ENCODE measurements at places on chromosomes 3 and 15.

GRCh38 chr15:68541743-68542142 lies 37.0 kb upstream of the CORO2B start:
- no peak for DNase-seq

GRCh38 chr3:45387636-45388348 lies 584 bp upstream of the LARS2 start:
- no peak for DNase-seq

GRCh38 chr3:32551087-32551486 lies 19.6 kb downstream of the DYNC1LI1 start:
- no peak for DNase-seq

- DNase-seq = no peak
Observed at GRCh38 chr3:567488-568185, 371.1 kb downstream of the CHL1 start.

- DNase-seq = peak; percentile 75
Observed at GRCh38 chr15:85582131-85583079, 202.0 kb downstream of the AKAP13 start.

GRCh38 chr15:46416544-46416943 lies 781.7 kb downstream of the SQOR start:
- DNase-seq = no peak

- DNase-seq = peak; percentile 54
Observed at GRCh38 chr15:74901612-74902063, 5.0 kb downstream of the FAM219B start.

GRCh38 chr3:38561746-38562466 lies 65.8 kb downstream of the EXOG start:
- DNase-seq = no peak

GRCh38 chr3:67245545-67245944 lies 247.4 kb downstream of the KBTBD8 start:
- no peak for DNase-seq

GRCh38 chr15:37814847-37815515 lies 119.5 kb upstream of the TMCO5A start:
- DNase-seq = no peak

DNA sequence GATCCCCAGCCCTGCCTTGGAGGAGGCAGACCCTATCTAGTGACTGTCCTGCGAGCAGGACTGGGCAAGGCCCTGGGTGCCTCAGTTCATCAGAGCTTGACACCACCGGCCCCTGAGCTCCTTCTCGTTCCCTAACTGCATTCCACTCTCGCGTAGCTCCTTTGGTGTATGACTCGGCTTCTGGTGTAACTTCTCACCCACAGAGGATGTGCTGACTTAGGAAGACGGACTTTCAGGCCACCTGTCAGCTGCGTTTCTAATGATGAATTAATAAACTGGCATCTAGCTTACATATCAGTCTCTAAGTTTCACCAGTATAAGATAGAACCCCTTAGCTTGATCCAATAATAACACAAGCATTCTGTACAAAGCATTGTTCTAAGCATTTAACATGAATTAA lies 17.5 kb downstream of the ABCF3 start:
- no peak for DNase-seq

DNA sequence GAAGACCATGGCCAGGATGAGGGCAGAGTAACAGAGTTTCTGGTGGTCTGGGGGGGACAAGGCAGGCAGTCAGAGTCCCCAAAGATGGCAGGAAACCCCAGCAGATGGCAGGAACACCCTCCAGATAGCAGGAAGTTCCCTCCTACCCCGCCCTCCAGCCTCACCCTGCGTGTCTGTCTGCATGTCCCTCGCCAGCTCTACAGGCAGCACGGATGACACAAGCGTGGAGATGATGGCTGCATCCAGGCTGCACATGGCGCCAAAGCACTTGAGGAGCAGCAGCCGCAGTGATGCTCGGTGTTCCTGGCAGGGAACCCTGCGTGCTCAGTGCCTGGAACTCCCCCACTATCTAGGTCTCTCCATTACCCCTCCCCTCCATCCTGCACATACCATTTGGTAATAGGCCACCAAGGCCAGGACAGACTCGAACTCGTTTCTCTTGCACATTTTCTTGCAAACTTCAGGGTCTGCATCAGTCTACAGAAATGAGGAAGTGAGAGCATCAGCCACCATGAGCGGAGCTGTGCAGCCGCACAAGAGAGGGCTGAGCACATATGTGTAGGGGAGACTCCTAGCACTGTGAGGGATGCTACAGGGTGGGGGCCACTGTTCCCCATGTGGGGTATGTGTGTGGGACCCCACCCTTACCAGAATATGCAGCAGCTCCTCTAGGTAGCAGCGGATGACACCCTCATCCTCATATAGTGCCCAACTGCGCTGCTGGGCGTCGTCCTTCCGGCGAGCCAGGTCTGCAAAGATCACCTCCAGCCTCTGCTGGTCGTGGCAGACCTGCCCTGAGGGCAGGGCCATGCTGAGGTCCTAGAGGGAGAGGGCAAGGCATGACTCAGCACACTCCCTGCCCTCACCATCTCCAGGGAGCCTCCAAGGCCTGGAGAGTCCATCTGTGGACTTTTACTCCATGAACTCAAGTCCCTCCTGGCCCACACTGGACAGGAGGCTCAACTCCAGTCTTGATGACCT lies 6.0 kb downstream of the NCKIPSD start:
- no peak for DNase-seq

- no peak for DNase-seq
Observed at GRCh38 chr3:70565861-70566260, 253.4 kb upstream of the MDFIC2 start.

- DNase-seq = peak; percentile 71
Observed at GRCh38 chr3:66472313-66473134, 28.3 kb downstream of the LRIG1 start.

GRCh38 chr15:95059346-95059905 lies 828.1 kb downstream of the MCTP2 start:
- DNase-seq = no peak

GRCh38 chr3:142224482-142225072 lies 808 bp downstream of the GK5 start:
- no peak for DNase-seq

DNA sequence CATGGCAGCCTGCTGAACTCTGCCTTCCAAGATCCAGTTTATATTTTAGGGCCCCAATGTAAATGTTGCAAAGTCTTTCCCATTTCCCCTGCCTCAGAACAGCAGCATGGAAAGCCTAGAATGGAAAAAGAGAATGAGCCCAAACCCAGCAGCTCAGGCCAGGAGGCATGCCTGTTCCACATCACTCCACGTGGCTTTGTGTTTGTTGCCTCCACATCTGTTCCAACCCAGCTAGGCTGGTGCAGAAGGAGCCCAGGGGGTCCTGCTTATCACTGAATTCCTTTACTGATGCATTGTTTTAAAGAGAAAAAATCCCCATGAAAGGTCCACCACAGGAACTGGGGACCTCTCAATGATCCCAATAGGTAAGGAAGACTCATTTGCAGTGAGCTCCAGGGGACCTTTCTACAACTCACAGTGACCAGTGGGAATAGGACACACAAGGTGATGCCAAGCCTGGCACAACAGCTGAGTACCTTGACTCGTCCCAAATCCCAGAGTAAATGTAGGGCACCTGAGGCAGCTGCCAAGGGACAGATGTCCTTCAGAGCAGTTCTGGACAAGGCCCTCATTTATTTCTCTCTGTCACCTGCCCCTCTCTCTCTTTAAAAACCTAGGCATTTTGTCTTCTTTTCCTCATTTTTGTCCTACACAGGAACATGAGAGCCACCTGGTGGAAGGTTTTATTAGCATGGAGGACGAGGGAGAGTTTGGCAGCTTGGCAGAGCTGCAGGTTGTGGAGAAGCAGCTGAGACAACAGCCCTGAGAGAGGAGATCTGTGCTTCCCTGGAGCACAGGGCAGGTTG lies 41.7 kb upstream of the ADAMTS17 start:
- DNase-seq = peak; percentile 15

GRCh38 chr3:124126436-124127023 lies 134.6 kb upstream of the ROPN1 start:
- DNase-seq = no peak

DNA sequence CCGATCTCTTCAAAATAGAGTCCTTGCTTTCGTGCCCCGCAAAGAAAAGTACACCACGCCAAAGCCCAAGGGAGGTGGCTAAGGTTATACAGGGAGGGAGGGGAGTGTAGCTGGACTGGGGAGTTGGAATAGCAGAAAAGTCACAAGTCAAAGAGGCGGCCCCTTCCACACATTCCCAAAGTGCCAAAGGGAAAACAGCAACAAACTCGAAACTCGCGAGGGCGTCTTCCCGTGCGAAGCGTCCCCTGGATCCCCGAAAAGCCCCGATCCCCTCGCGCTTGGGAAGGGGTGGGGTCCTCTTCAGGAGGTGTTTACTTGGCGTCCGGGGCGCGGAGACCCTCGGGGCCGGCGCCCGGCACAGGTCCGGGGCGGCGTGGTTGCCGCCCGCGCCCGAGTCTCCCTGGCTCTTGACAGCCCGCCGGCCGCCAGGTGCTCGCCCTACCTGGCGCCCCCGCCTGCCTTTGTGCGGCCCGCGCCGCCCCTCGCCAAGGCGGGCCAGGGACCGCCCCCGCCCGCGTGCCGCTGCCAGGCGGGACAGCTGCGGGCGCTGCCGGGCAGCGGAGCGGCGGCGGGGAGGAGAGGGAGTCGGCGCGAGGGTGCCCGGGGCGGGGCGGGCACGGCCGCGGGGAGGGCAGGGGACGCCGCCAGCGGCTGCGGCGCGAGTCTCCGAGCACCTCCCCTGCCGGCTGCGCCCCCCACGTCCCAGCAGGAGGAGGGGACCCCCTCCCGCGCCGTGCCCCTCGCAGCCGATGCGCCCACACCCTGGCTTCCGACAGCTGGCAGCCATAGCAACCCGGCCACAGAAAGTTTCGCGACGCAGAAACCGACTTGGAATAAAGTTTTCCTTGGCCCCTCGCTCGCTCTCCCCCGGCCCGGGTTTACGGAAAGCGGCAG lies 966 bp downstream of the MYO1E start:
- no peak for DNase-seq

- DNase-seq = peak; percentile 96
Observed at GRCh38 chr3:14431917-14432834, 29.8 kb downstream of the SLC6A6 start.

DNA sequence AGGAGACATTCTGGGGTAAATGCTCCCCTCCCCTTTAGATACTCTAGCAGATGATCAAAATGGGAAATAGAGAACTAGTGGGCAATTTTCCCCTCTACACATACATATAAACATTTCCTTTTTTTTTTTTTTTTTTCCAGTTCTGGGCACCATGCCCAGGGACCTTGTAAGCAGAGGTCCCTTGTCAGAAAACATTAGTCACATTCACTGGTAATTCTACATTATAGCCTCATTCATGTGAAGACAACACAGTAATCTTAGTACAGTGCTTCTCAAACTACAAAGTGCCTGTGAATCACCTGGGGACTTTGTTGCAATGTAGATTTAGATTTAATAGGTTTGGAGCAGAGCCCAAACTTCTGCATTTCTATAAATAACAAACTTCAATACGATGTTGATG lies 60.1 kb upstream of the ACTC1 start:
- no peak for DNase-seq

DNA sequence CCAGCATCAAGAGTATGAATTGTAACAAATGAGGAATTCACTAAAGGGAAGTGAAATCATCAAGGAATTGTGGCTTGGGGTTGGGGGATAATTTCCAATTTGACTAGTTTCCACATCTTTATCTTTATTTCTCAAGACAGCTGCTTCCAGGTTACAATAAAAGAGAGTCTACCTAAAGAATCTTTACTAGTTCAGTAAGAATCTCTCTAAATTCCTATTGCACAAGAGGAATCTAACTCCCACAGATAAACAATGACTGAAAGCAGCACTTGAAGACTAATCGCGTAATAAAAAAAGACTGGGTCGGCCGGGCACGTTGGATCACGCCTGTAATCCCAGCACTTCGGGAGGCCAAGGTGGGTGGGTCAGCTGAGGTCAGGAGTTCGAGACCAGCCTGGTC lies 194.4 kb downstream of the KBTBD8 start:
- DNase-seq = no peak

- no peak for DNase-seq
Observed at GRCh38 chr3:12947504-12948369, 106.4 kb upstream of the RPL32 start.

- DNase-seq = no peak
Observed at GRCh38 chr15:81433462-81433861, 59.4 kb upstream of the TMC3 start.

GRCh38 chr3:44235604-44236484 lies 5.8 kb upstream of the TOPAZ1 start:
- peak; percentile 52 for DNase-seq

DNA sequence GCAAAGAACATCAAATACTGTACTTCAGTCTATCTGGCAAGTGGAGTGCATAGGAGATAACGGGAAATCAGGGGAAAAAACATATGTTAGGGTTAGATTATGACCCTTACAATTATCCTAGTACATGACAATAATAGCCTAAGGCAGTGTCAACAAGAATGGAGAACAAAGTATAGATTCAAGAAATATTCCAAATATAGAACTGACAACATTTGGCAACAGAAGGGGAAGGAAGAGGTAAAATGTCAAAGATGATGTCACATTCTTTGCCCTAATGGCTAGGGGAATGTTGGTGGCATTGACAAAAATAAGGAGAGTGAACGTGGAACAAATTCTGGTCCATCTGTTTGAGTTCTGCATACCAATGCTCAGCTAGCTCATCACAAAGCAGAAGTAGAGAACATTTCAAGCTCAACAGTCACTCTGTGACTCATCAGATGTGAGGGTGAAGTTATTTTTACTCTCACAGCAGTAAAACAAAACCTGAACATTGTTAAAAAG lies 15.5 kb upstream of the ATP8B4 start:
- no peak for DNase-seq

GRCh38 chr3:61518590-61518989 lies 42.8 kb upstream of the PTPRG start:
- no peak for DNase-seq

DNA sequence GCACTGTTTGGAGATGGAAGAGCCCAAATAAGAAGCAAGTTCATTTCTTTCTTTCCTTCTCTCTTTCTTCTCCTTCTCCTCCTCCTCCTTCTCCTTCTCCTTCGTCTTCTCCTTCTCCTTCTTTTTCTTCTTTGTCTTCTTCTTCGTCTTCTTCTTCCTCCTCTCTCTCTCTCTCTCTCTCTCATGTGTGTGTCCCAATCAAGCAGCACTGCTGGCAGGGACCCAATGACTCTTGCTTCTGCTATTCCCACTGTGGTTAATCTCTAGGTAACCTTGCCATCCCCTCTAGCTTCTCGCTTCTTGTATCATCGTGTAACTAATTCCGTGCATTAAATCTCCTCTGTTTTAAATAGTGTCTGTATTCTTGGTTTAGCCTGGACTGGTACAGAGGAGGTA lies 26.1 kb upstream of the ZNF280D start:
- DNase-seq = no peak

DNA sequence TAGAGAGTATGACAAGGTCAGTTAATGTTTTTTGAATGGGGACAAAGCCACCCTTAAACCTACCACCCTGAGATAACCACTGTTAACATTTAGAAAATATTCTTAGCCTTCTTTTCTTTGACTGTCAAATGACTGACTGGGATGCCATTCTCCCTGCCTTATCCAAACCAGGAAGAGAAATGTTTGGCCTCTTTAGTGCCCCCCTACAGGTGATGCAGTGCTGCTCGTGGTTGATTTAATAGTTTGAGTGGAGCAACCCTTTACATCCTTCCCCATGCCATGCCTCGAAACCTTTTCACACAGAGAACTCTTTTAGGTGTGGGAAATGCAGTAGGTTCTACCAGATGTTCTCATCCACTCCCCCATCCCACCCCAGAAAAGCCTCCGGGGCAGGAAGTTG lies 38.7 kb upstream of the UMPS start:
- no peak for DNase-seq

All from stimulated activated CD4-positive, alpha-beta T cell treated with anti-CD3 and anti-CD28 coated beads, Interleukin-1b, Interleukin-23, amount 100 ng/mL, for 48 hours (primary cell).